H9 (cell line): ENCODE measurements at places on chromosomes 1 and 21. TPM values are rescaled to one million over a fixed set of nuclear protein-coding genes. Genes with fewer than 3 reads are reported as not detected.

SLC22A15 gene
- 3.2 and 3.5 TPM in 2 replicates for total RNA-seq

BGLAP gene
- total RNA-seq = 2.4 and 3.0 TPM in 2 replicates

CDCA8 gene
- total RNA-seq = 47.7 and 48.5 TPM in 2 replicates

OR2L5 gene
- not detected in 2 replicates for total RNA-seq

PCSK9 gene
- 72.2 and 75.1 TPM in 2 replicates for total RNA-seq

LCE2C gene
- not detected in 2 replicates for total RNA-seq

DNA sequence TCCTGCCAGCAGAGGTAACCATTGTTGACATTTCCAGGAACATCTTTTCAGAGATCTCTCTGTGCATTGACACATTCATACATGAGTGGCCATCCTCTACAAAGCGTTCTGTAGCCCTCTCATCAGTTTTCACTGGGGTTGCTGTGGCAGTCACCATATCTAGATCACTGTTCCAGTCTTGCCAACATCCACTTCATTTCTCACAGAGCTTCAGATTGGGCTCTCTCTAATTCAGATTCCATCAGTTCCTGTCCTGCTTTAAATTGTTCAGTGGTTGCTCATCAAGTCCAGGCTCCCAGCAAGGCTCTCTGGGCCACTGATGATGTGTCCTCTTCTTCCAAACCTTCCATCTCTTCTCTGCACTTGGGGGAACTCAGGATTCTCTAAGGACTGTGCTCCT, 173.7 kb downstream of the KCNJ6 start:
- no peak overlapping the region for H3K4me3 ChIP-seq
- no peaks in the 10 kb centered on the region for H3K27me3 ChIP-seq
- no peak for DNase-seq
- no peaks in the 10 kb centered on the region for H3K36me3 ChIP-seq

- no peaks in the 10 kb centered on the region for H3K4me1 ChIP-seq
- H3K27me3 ChIP-seq = no peaks in the 10 kb centered on the region
- DNase-seq = no peak
- no peaks in the 10 kb centered on the region for H3K36me3 ChIP-seq
- H3K27ac ChIP-seq = no peak overlapping the region
These were observed 277.2 kb downstream of the KCTD3 start for GRCh38 chr1:215844266-215844665.

- no peak overlapping the region for H3K27ac ChIP-seq
- no peaks in the 10 kb centered on the region for H3K4me1 ChIP-seq
- H3K4me3 ChIP-seq = no peak overlapping the region
- no peaks in the 10 kb centered on the region for H3K27me3 ChIP-seq
- peaks cover 12% of the 10 kb centered on the region for H3K36me3 ChIP-seq
- no peak for DNase-seq
These were observed 225.5 kb downstream of the PATJ start for GRCh38 chr1:61967750-61968149.

- no peak for DNase-seq
- no peak overlapping the region for H3K27ac ChIP-seq
- no peak overlapping the region for H3K4me3 ChIP-seq
- no peaks in the 10 kb centered on the region for H3K36me3 ChIP-seq
These were observed 215.9 kb downstream of the DISC1 start for GRCh38 chr1:231842441-231842840.

DNA sequence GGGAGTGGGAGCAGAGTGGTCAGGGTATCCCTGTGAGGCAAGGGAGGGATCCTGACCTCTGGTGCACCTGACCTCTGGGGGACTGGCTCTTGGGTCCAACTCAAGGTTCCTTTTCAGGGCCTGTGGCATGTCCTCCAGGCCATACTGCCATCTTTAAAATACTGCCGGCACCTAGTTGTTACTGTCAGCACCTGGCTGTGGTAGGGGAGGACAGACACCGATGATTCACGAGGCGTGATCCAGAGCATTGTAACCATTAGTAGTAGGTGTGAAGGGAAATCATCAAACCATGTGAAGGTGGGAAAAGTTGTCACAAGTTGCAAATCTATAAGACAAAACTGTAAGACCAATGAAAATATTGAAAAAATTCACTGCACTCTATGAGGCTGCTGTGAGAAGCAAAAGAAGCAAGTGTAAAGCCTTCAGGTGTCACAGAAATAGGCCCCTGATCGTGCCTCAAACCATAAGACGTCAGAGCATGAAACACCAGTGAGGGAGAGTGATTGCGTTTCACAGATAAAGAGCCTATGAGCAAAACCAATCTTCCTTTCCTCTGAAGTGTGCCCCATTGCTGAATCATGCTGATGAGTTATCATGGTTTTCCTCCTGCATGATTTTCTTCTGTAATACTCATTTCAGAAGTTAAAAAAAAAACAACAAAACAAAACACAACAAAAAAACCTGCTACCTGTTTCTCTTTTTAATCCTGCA, 55.3 kb downstream of the CDC7 start:
- H3K4me3 ChIP-seq = no peak overlapping the region
- H3K36me3 ChIP-seq = no peaks in the 10 kb centered on the region
- H3K27ac ChIP-seq = no peak overlapping the region
- DNase-seq = no peak
- no peaks in the 10 kb centered on the region for H3K4me1 ChIP-seq
- H3K27me3 ChIP-seq = no peaks in the 10 kb centered on the region

- no peaks in the 10 kb centered on the region for H3K36me3 ChIP-seq
- no peak overlapping the region for H3K27ac ChIP-seq
- no peak overlapping the region for H3K4me3 ChIP-seq
- H3K4me1 ChIP-seq = no peaks in the 10 kb centered on the region
These were observed 320.3 kb downstream of the KIF26B start for GRCh38 chr1:245475126-245475525.

DNA sequence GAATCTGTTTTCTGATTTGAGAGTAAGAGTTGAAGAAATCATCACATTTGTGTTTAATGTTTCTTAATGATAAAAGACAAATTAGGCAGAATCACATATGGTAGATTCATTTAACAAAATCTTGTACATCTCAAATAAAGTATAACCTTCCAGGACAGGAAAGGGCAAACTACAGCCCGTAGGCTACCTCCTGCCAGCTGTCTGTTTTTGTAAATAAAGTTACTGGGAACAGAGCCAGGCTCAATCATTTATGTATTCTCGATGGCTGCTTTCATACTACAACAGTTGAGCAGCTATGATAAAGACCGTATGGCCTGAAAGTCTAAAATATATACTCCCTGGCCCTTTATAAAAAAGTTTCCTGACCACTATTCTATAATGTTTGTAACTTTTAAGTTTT, 204.1 kb downstream of the COL24A1 start:
- DNase-seq = no peak
- no peak overlapping the region for H3K4me3 ChIP-seq
- no peaks in the 10 kb centered on the region for H3K4me1 ChIP-seq
- H3K36me3 ChIP-seq = no peaks in the 10 kb centered on the region
- H3K27ac ChIP-seq = no peak overlapping the region

DNA sequence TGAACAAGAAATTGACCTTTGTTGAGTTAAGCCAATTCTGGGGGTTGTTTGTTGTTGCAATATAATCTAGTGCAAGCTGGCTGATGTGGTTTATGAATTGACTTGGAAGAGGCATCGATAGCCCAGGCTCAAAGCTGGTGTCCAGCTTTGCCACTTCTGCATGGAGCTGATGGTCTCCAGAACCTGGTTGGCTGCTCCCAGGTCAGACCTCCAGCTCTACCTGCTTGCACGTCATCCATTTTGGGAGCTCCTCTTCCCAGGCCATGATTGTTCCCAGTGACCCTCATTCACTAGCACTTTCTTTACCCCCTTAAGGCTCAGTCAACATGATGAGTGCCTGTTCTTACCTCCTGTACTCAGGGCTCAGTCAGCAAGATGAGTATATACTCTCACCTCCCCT, 5.8 kb upstream of the AJAP1 start:
- H3K4me1 ChIP-seq = peaks cover 8% of the 10 kb centered on the region; the same call in 1 of the 2 replicates
- H3K27me3 ChIP-seq = peaks cover 6% of the 10 kb centered on the region; the same call in 1 of the 2 replicates
- no peak overlapping the region for H3K27ac ChIP-seq
- H3K36me3 ChIP-seq = no peaks in the 10 kb centered on the region
- no peak overlapping the region for H3K4me3 ChIP-seq

GRCh38 chr1:214588963-214589597, 13.9 kb upstream of the CENPF start:
- H3K4me1 ChIP-seq = no peaks in the 10 kb centered on the region
- no peaks in the 10 kb centered on the region for H3K36me3 ChIP-seq
- DNase-seq = no peak

GRCh38 chr21:44065428-44065827, 41.8 kb upstream of the PWP2 start:
- H3K36me3 ChIP-seq = peaks cover 47% of the 10 kb centered on the region
- H3K27me3 ChIP-seq = no peaks in the 10 kb centered on the region
- H3K4me3 ChIP-seq = no peak overlapping the region
- no peaks in the 10 kb centered on the region for H3K4me1 ChIP-seq
- no peak overlapping the region for H3K27ac ChIP-seq

DNA sequence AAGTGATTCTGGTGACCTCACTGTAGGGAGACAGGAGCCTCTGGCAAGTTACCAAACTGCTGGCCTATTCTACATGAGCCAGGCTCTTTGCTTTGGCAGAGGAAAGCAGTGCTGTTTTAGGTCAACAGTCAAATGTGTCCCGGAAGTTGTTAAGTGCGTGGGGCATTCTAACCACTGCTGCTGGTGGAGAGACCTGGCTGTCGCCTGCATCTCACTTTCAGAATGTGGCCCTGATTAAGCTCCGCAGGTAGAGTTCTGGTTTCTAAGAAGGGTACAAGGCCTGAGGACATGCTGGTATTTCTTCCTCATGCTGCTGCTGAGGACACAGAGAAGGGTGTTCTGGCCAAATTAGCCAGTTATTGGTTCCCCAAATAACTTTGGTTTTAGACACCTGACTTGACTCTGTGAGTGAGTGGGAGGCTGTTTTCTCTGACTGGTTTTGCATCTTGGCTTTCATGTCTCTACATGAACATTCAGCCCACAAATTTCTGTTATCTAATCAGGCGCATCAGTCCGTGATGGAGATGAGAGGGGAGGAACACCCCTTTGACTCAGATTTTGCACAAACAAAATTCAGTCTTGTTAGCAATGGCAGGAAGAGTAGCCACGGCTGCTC, 120.8 kb downstream of the LMO4 start:
- no peak overlapping the region for H3K4me3 ChIP-seq
- peaks cover 15% of the 10 kb centered on the region for H3K36me3 ChIP-seq
- H3K4me1 ChIP-seq = peaks cover 2% of the 10 kb centered on the region; the same call in 1 of the 2 replicates
- no peak for DNase-seq
- H3K27ac ChIP-seq = no peak overlapping the region

DNA sequence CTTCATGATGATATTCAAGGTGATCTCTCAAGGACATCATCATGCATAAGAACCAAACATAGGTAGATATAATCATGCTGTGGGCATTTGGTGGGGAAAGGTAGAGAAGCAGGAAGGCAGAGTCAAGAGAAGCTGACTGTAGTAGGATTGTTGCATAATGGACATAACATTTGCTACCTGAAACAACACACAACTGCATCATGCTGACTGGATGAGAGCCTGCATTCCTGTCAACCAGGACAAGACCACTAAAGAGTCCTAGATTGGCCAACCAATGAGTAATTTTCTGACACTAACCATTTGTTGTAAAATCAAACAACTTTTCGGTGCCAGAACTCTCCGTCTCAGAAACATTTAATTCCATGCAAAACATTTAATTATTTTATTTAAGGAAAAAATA, 377.2 kb downstream of the PLPP3 start:
- DNase-seq = no peak
- no peak overlapping the region for H3K4me3 ChIP-seq
- H3K27ac ChIP-seq = no peak overlapping the region

DNA sequence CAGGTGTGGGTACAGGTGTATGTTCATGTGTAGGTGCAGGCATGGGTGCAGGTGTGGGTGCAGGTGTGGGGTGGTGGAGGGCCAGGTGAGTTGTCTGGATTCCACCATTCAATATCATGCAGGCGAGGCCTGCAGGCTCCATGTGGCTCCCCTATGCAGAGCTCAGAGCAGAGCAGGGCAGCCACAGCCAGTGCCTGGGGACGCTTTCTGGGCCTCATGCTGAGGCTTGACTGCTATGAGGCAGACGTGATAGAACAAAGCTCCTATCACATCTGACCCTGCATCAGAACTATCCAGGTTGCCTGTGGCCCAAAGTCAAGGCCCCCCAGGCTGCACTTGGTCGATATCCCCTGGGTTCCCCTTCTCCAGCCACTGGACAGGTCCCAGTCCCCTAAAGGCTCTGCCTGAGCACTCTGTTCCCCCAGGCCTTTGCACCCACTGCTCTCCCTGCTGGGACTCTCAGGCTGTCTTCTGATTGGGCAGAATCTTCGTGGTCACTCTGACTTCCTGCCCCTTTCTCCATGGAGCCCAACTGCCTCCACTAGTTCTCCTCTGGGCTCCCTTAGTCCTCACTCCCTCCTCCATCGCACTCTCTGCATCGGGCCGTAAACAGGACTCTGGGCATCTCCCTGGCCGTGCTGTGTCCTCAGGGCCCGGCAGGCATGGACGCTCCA, 78.6 kb upstream of the ACTL8 start:
- no peaks in the 10 kb centered on the region for H3K27me3 ChIP-seq
- no peaks in the 10 kb centered on the region for H3K4me1 ChIP-seq
- no peak overlapping the region for H3K4me3 ChIP-seq
- DNase-seq = no peak
- H3K27ac ChIP-seq = no peak overlapping the region
- peaks cover 4% of the 10 kb centered on the region for H3K36me3 ChIP-seq

- DNase-seq = no peak
- H3K27ac ChIP-seq = no peak overlapping the region
- no peak overlapping the region for H3K4me3 ChIP-seq
- H3K27me3 ChIP-seq = no peaks in the 10 kb centered on the region
- H3K36me3 ChIP-seq = no peaks in the 10 kb centered on the region
- H3K4me1 ChIP-seq = no peaks in the 10 kb centered on the region
These were observed 44.6 kb downstream of the CDCP2 start for GRCh38 chr1:54108156-54108555.

DNA sequence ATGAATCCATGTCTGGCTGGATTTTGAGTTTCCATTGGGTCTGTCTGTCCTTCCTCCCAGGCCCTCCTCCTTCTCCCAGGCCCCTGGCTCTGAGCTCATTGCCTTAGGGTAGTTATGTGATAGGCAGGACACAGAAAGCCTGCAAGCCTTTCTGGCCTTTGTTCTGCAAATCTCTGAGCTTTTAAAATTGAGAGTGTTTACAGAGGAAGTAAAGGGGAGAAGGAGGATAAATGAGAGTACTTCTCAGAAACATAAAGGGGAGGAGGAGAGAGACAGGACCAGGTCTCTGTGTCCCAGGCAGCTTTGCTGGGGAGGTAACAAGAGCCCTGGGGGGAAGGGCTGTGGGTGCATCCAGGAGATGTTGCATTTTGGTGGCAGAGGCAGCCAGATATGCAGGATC, 126.7 kb downstream of the FOXD2 start:
- no peak overlapping the region for H3K4me3 ChIP-seq
- peaks cover 2% of the 10 kb centered on the region; the same call in 1 of the 2 replicates for H3K27me3 ChIP-seq
- no peaks in the 10 kb centered on the region for H3K36me3 ChIP-seq
- H3K4me1 ChIP-seq = peaks cover 8% of the 10 kb centered on the region; the same call in 1 of the 2 replicates
- no peak overlapping the region for H3K27ac ChIP-seq
